ENCODE measurements at places on chromosomes 11 and 22.
A peak's percentile ranks its signal among the peaks of the same experiment; 100 is the strongest.

DNA sequence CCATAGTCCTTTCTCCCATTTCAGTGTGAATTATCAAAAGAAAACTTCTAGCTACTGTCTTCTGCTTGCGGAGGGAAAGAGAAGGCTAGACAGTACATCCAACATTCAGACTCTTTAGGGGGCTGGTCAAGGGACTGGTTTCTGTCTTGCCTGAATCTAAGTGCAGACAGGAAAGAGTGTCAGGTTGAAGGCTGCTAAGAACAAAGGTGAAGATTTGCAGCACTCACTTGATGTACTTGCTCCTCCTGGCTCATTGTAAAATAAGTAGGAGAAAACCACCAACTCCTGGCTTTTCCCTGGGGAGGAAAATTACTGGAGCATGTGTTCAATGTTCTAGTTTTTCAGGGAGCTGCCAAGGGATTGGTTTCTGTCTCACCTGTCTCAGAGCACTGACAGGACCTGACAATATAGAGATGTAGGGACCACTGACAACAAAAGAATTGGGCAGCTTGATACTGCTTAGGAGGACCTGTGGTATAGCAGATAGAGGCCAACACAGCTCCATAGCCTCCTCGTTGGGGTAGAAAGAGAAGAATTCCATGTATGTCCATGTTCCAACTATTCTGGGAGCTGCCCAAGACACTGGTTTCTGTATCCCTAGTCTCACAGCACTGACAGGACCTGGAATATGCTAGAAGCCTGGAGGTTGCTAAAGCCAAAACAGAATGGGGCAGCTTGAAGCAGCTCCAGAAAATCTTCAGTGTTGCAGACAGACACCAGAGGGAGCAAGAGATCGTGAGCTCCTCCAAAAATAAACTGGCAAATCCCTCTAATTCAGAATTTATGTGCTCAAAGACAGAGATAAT, 39.7 kb upstream of the MMP12 start:
- DNase-seq, result peak; percentile 14

DNA sequence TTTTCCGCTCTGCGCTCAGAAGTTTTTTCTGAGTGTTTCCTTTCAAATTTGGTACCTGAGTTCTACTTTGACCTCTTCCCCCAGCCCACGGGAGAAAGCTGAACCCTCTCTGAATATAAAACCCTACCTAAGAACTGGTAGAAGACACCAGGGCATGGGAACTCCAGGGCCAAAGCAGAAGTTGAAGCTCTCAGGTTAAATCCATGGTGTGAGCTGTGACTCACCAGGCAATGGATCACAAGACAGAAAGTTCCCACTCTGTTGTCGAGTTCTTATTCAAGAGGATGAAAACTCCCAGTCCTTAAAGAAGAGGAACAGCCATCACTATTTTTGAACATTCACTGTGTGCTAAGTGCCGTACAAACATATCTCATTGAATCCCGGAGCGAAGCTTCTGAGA, 8.9 kb downstream of the TMEM218 start:
- DNase-seq, result no peak

DNA sequence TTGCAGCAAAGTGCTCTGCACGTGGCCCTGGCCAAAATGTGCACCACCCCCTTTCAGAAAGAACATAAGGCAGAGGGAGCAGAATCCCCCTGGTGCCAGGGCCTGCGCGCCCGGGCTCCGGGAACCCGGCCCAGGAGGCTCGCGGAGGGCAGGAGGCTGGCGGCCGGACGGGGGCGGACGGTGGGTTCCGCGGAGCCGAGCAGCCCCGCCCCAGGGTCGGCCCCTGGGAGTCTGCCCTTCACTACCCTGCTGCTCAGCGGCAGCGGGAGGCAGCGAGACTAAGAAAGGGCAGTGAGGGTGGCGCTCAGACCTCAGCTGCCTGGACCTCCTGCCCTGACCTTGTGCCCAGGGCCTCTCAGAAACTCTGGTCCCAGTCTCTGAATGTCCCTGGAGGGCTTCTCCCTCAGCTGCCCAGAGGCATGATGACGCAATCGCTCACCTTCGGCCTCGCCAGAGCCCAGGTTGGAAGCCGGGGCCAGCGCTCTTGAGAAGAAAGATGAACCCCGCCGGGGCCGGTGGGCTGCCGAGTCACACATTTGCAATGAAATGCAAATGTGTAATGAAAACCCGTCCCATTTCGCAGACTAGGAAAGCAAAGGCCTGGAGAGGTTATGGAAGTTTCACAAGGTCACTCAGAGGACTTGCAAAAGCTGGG, 1.1 kb upstream of the CLMP start:
- no peak for DNase-seq

GRCh38 chr11:122593473-122594420, 61.8 kb upstream of the UBASH3B start:
- DNase-seq, result no peak

- no peak for DNase-seq
Measured at GRCh38 chr11:131544591-131544990, 174.2 kb downstream of the NTM start.

GRCh38 chr22:38086942-38087341, 3.0 kb upstream of the SLC16A8 start:
- DNase-seq, result no peak

DNA sequence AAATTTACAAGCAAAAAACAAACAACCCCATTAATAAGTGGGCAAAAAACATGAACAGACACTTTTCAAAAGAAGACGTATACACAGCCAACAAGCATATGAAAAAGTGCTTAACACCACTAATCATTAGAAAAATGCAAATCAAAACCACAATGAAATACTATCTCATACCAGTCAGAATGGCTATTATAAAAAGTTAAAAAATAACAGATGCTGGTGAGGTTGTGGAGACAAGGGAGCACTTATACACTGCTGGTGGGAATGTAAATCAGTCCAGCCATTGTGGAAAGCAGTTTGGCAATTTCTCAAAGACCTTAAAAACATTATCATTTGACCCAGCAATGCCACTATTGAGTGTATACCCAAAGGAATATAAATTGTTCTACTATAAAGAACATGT, 72.3 kb downstream of the BBOX1 start:
- no peak for DNase-seq

- DNase-seq, result no peak
Measured at GRCh38 chr11:79113054-79113690, 327.7 kb downstream of the TENM4 start.

DNA sequence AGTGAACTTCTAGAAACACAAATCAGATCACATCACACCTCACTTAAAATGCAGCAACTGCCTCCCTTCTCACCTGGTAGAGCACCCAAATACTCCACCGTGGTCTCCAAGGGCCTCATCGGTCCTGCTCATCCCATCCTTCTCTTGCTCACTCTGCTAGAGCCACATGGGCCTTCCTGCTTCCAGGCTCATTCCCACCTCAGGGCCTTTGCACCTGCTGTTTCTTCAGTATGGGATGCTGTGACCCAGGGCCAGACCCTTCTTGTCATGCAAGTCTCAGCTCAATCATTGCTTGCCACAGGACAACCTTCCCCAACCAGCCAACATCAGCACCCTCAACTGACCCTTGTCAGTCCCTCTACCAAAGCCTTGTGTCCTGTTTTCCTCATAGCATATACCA, 124.9 kb downstream of the GALNT18 start:
- no peak for DNase-seq

DNA sequence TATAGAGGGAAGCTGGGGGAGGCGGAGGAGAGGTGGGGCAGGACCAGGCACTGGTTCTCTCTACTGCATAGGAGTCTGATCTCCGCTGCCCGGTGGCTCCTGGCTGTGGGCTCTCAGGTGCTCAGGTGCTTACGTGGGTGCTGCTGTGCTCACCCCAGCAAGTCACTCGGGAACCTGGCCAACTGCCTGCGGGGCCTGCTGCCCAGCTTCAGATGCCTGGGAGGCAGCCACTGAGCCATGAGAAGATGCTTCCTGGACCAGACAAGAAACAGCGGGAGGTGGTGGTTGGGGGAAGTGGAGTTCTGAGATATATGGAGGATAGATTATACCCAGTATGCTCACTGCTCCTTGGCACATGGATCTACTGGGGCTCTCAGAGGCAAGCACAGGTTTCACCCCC, 1303.4 kb downstream of the TBC1D22A start:
- DNase-seq, result no peak

GRCh38 chr11:63906585-63906984, 10.4 kb downstream of the RCOR2 start:
- no peak for DNase-seq

Data from uterus (tissue), 4 donors.